Fibroblast of upper back skin (primary cell): ENCODE measurements at places on chromosomes 6 and 20.

GRCh38 chr20:23047738-23048214 is 1.7 kb downstream of the THBD start:
- DNase-seq: no peak

GRCh38 chr20:12673352-12673751 is 335.4 kb upstream of the SPTLC3 start:
- no peak for DNase-seq

GRCh38 chr20:2873747-2874041 is 413 bp downstream of the PTPRA start:
- peak; percentile 34 for DNase-seq

DNA sequence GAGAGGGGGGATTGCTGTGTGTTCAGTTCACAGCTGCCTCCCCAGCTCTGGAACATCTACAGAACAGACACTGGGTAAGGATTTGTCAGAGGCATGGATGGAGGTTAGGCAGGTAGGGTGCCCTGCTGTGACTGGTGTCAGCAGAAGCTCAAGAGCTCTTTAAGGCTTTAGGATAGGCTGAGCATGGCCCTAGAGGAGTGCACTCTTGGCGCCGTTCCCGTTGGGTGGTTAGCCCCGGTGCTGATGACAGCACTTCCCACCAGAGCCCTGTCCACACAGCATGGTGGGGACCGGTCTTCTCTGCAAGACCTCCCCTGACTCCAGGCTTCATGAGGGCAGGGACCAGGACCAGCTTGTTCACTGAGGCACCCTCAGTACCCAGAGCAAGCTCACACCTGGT is 262.0 kb downstream of the BMP7 start:
- DNase-seq: no peak

DNA sequence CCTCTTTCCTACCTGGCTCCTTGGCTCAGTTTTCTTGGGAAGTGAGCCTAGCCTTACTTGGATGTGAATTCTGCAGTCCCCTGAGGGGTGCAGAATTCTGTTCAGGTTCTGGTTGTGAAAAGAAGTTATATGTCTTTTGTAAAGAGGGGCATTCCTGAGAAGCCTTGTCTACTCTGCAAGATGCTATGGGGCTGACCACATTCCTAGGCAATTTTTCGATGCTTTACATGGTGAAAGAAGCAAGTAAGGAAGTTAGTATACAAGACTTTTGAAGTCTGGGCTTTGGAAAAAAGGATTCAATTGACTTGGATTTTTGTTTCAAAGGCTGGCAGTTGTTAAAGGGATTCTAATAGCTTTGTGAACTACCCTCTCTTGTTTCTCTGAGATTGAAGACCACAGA is 167.9 kb upstream of the STMND1 start:
- DNase-seq: peak; percentile 57
